ENCODE measurements at places on chromosomes 7 and 10.

DNA sequence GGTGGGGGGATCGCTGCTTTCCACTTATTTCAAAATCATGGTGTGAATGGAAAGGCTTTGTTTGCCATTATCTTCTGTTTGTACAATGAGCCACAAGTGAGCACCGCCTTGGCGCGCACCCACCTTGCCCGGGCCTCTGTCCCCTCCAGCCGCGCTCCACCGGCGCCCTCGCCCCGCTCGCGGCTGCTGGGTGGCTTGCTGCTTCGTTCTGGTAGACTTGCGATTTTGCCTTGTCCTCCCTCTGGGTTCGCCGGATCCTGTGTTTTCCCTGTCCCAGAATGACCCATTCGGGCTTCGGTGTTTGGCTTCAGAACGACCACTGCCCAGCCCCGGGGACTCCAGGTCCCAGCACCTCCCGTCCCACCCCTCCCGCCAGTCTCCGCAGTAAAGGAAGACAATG, 273.0 kb upstream of the BMPER start:
- DNase-seq: no peak

- peak; percentile 43 for DNase-seq
Observed at GRCh38 chr7:123608991-123609882, 7.6 kb downstream of the ASB15 start.

DNA sequence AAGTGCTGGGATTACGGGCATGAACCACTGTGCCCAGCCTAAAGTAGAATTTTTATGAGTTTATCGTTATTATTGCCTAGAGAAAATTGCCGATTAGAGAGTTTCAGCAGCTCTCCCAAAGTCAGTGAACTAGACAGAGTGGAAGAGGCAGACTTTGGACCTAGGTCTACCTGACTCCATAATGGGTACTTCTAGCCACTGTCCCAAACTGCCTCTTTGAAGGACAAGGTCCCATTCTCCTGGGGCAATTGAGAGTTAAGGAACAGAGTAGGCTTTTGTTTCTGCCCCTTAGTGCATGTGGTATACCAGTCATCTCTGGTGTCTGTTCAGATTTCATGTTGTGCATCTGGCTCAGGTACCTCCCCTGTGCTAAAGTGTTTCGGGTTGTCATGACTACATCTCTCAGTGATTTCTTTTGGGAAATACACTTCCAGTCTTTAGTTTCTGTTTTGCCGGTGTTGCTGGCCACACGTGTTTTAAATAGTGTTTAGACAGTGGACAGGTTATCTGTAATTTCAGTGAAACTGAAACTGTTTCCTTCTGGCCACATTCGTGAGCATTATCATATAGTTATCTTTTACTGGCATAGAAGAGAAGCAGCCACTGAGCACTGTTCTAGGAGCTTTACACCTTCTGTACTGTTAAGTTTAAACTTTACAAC, 4.7 kb downstream of the TMEM236 start:
- no peak for DNase-seq

DNA sequence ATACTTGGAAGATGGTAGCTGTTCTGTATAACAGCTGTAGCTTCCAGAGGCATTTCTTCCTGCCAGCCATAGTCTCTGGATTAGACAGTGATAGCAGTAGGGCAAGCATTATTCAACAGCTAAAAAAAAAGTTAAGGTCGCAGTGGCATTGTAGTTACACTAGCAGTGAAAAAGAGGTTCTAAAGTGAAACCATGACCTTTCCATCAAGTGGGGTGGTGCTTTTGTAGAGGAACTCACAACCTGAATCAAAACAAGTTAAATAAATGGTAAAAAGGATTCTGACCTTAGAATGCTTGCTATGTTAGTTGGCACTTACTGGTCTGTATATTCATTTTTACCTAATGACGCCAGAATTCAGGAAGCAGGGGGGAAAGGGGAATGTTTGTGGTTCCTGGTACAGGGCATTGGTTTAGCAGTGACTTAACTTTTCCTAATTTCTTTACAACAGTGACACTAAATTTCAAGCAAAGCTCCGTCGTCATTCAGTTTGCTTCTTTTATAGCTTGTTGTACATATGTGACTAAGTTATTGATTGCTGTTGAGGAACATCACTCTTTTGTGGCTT, 55.0 kb downstream of the GBF1 start:
- no peak for DNase-seq

DNA sequence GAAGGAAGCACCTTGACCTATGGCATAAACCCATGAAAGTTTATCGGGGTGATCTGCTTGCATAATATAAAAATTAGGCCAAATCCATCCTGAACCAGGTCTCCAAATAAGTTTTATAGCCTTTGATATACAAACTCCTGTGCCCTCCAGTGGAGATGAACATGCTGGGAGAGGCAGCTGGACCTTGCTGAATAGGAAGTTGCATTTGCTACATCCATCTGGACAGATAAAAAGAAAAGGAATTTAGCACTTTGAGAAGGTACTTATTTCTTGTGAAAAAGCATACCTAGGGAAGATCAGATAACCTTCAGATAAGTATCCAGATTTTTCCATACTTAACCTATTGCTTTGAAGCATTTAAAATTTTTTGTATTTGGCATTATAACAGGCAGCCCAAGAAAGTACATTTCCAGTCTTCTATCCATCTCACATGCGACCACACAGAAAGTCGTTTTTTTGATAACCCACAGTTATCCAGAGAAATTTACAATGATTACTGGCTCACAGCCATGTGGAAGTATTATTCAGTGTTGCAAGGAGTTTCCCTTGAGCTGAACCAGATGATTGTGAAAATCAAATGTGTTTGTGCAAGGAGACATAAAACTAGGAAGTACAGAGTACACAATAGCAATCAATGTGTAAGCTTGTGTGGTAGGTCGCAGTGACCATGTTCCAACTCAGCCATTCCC, 124.4 kb upstream of the STK17A start:
- no peak for DNase-seq

DNA sequence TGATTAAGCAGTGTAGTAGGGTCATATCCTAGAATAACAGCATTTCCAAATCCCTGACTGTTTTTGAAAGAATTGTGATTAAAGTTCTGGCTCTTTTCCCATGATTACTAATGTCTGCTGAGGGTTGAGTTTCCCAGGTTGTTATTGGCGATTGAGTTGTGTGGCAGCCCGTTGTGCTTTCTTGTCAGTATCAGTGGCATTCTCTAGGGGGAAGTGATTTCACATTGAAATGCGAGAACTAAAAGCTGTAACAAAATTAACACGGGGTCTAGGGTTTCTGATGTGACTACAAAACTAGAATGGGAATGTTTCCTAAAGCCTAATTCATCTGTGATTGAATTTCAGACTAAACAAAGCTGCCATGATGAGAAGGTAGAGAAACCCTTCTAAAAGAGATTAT, 349.4 kb downstream of the EXOC4 start:
- no peak for DNase-seq

- DNase-seq: peak; percentile 11
Observed at GRCh38 chr10:8174762-8175161, 120.3 kb downstream of the GATA3 start.

GRCh38 chr7:38291117-38291647, 17.7 kb upstream of the TARP start:
- DNase-seq: no peak

DNA sequence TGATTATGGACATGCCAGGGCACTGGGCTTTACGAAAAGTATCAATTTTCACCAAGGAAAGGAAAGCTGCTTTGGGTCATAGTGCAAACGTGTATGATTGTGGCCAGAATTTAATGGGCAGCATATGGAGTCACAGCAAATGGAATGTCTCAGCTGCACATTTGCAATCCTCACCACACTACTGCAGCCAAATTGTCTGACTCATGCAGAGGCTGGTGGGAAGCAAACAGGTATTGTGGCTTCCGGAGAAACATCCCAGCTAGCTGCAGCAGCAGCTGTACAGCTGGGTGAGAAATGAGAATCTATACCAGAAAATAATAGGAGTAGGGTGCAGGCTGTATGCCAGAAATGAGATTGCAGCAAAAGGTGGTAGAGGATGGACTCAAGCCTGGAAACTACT, 374.7 kb upstream of the VWC2 start:
- DNase-seq: no peak

- DNase-seq: no peak
Observed at GRCh38 chr10:71526653-71527052, 129.9 kb downstream of the CDH23 start.
